Activated T-helper 1 cell treated with anti-CD3 and anti-CD28 coated beads, Interleukin-2, amount 50 U/mL, for 16 hours (primary cell): ENCODE measurements at places on chromosomes 7 and 10.

DNA sequence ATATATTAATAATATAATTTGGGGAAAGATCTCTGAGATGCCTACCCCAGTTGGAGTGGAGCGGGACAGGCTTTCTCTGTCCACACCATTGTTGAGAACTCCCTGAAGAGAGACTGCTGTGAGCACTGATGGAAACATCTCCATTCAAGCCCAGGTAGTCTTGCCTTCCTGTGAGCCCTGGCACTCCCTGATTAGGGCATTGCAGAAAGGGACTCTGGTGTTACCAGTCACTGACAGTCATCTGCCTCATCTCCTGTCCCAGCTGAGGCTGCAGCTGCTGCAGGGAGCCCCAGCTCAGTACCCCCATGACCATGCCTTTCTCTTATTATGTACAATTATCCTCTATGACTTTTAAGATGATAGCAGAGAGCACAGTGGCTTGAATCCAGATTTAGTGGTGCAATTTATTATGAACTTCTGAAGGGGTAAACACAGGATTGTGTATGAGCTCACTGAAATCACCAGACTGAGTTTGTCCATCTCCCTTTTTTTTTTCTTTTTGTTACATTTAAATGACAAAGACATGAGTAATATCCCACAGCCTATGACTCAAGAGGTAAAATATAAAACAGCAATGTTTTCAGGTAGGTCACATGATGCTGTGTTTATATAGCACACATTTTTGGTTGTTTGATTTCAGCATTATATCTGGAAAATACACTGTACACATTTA is 236.9 kb downstream of the SLC25A13 start:
- DNase-seq, result no peak

GRCh38 chr10:79063071-79063491 is 5.7 kb upstream of the ZMIZ1 start:
- DNase-seq, result no peak

DNA sequence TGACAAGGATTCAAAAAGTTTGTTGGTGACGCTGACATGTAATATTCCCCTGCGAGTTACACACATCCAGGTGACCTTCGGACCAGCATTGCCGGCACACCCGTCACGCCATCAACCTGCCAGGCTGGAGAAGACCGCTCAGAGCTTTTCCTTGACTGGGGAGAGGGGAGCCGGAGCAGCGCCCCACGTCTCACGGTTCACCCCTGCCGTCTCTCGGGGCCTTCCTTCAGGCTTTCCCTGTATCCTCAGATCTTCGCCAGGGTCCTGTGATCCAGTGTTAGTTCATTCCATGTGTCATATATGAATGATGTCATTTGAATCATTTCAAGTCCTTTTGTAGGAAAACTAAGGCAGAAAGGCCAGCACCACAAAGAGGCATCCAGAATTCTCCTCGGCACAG is 127.8 kb downstream of the MGMT start:
- no peak for DNase-seq

DNA sequence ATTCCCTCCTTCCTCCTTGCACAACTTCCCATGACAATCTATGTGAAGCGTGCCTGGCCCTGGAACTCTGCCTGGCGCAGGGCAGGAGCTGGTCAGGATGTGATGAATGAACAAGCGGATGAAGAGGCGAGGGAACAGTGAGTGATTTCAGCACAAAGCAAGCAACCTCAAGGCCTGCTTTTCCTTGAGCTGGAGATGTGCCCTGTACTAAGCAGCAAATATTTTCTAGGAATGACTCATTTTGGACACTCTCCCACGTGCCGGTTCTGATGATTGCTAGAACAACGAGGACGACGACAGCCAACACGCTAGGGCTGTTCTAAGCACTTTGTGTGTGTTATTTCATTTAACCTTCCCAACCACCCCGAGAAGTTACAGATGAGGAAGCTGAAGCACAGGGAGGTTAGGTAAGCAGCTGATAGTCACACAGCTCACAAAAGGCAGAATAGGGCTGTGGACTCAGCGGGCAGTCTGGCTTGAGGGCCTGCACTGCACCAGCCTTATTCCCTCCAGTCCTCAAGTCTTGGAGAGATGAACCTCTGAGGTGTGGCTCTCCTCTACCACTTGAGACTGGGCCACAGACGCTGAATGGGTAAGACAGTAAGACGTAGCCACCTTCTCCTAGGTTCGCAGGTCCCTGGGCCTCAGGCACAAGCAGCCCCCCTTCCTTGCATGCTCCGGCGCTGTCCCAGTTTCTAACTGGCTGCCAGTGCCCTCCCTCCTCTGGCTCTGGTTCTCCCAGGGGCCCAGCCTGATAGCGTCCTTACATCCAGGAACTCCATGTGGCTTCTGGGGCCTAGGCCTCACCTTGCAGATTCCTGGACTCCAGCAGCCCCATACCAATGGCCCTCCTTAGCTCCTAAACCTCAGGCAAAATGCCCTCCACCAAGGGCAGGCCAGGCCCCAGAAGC is 59.0 kb downstream of the YKT6 start:
- DNase-seq, result no peak

GRCh38 chr10:69624245-69624786 is 5.7 kb upstream of the FAM241B start:
- DNase-seq, result no peak

GRCh38 chr10:20005638-20006037 is 189.4 kb downstream of the PLXDC2 start:
- no peak for DNase-seq

DNA sequence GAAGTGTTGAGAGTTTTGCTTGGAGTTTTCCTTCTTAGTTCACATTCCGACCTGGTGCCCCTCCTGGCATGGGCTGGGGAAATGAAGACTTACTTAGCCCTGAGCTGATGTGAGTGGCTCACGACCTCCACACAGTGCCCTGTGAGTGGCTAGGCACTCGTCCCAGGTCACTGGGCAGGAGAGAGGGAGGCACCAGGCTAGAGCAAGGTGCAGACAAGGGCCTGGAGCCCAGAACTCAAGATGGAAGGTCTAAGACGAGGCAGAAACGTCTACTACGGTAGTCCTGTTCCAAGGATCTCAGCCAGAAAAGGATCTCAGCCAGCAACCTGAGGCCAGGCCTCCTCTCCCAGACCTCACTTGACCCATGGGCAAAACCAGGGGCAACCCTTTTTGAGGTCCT is 22.4 kb downstream of the ANXA11 start:
- no peak for DNase-seq

DNA sequence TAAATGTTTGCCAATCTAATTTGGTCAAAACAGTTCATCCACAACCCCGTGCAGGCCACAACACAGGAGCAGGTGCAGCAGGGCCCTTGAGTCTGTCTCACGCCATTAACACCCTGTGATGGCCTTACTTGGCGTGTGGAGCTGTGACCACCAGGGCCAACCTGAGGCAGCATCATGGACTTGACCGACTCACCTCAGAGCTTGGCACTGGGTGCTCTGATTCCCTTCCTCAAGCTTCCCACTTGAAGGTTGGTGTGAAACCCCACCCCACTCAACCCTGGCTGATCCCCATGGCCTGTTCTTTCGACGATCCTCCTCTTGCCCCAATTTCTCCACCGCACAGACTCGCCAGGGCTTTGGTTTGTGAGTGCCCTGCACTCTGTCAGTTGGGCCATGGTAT is 623.1 kb downstream of the PTPRN2 start:
- DNase-seq, result no peak

DNA sequence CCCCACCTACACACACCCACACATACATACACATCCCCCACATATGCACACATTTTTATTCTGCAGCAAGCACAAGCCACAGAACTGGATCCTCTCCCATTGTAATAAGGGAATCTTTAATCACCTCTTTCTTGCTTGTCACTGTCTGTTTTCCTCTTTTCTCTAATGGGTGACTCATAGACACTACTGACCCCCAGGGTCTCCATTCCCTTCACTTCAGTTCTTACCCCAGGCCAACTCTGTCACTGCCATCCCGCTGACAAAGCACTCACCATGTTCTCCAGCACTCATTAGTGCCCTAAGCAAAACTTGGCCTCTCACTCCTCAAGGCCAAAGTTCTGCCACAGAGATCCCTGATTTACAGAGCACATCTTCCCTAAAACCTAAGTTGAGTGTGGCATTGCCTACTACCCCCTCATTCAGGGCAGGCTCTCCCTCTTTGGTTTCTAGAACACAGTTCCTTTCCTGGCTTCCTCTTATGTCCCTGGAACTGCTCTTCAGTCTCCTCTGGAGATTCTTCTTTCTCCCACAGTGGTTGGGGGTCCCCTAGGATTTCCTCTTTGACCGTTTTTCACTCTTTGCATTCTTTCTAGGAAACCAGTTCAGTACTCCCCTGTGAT is 39.6 kb upstream of the INHBA start:
- no peak for DNase-seq

GRCh38 chr10:13699216-13699615 is 112.5 kb downstream of the PRPF18 start:
- no peak for DNase-seq

DNA sequence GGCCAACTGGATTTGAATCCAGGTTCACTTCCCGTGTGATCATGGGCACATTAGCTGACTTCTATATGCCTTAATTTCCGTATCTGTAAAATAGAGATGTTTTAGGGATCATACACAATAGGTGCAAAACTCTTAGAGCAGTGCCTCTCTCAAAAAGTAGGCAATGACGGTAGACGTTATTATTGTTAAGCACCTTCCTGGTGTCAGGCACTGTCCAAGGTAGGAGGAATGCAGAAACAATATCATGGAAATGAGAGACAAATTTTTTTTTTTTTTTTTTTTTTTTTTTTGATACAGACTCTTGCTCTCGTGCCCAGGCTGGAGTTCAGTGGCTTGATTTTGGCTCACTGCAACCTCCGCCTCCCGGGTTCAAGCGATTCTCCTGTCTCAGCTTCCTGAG is 8.1 kb downstream of the TMEM248 start:
- no peak for DNase-seq

- DNase-seq, result no peak
Measured at GRCh38 chr7:119184124-119184788, 959.8 kb downstream of the ANKRD7 start.

DNA sequence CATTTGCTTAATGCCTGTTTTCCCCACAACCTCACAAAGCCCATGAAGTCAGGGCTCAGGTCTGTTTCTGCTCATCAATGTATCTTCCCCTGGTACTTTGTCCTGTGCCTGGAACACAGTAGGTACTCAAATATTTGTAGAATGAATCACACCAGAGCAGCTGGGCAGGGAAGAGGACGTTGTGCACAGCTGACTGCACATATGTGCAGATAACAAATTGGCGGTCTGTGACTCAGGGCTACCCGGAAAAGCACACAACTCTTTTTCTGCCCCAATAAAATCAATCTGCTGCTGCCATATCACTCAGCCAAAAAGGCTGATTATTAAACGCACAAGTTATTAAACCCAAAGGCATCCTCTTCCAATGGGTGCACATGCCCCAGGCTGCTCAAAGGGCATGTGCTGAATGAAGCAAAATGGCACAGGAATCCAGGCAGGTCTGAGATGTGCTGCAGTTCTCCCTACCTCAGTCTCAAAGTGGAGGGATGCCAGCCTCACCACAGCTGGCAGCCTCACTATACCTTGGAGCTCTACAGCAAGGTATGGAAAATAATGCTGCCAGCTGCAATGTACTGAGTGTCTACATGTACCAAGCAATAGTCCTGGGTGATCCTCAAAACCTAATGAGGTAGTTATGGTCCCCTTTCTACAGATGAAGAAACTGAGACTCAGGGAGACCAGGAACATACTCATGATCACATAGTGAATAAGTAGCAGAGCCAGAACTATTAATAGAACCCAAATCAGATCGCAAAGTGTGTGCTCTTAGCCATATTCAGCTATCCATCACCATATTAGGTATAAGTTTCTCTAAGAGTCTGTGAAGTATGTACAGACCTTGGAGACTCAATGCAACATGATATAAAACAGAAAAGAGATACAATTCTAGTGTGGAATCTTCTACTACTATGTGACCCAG is 43.4 kb downstream of the SORBS1 start:
- no peak for DNase-seq

GRCh38 chr10:123689880-123690279 is 23.7 kb downstream of the GPR26 start:
- DNase-seq, result no peak

GRCh38 chr7:93944673-93945072 is 23.1 kb downstream of the GNG11 start:
- no peak for DNase-seq

DNA sequence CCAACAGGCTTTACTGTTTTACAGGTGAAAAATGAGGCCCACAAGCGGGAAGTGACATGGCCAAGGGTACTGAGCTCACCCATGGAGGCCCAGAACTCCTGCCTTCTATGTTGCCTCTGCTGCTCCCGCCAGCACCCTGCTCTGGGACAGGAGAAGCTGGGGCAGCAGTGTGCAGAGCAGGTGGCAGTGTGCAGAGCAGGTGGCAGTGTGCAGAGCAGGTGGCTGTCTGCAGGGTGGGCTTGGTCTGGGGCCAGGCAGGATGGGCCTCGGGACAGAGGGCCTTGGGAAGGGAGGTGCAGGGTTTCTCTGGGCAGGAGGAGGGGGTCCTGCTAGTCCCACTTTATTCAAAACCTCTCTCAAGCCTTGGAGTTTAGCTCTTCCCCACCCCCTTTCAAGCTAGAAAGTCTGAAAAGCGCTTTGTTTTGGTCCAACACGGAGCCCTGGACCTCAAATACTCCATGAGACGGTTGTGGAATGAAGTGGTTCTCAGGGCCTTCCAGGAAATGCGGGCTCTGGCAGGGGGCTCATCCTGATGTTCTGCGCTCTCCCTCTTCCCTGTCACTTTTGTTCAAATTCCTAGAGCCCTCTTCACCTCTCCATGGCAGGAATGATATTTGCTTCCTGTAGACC is 26.8 kb downstream of the TSPAN15 start:
- DNase-seq, result no peak

DNA sequence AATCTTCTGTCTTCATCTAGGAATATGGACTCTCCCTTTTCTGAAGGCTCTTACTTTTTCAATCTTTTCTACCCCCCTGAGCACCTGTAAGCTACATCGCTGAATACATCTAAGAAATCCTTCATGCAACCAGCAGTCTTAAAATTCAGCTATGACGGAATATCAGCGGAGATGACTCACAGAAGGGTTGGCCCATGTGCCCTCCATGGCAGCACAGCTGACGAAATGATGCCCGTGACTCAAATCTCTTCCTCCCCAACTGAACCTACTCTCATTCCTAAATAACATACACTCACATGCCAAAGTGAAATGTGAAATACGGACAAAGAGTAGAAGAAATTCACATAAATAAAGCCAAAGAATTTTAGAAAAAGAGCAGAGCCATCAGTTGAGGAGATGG is 30.3 kb upstream of the NCAPG2 start:
- DNase-seq, result no peak

DNA sequence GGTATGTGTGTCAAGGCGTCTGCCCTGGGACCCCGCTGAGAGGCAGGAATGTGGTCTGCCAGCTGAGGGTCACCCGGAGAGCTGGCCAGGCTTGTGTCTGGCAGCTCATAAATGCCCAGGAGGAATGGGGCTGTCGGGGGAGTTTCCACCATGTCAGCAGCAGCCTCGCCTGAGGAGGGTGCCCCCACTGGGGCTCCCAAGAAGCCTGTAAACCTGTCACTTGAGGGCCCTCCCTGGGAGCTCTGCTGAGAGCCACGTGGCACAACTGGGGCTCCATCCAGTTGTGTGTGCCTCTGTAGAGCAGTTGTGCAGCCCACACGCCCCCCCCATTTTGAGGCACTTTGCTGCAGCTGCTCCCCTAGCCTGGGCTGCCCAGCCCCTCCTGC is 70.6 kb downstream of the NEURL1 start:
- DNase-seq, result no peak

- DNase-seq, result no peak
Measured at GRCh38 chr10:15196021-15196834, 27.7 kb upstream of the NMT2 start.

GRCh38 chr10:22427101-22427500 is 81.8 kb downstream of the SPAG6 start:
- DNase-seq, result no peak

- DNase-seq, result no peak
Measured at GRCh38 chr7:27922907-27923641, 183.1 kb downstream of the TAX1BP1 start.
